ENCODE measurements at places on chromosomes 5 and 9.

DNA sequence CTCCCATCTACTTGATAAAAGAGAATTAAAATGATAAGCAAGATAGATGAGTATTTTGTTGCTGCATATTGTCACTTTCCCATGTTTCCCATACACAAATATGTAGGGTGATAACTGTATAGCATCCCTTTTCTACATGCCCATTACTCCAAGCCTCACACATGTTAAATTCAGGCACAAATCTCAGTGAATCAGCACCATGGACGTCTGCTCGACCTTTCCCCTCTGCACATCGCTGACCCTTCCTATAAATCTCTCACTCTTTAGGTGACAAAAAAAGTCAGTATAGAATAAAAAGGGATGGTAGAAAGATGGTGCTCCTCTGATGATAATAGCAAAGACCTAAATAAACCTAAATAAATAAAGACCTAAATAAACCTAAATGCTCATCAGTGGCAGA is 1097.7 kb upstream of the C9orf72 start:
- no peak for DNase-seq

DNA sequence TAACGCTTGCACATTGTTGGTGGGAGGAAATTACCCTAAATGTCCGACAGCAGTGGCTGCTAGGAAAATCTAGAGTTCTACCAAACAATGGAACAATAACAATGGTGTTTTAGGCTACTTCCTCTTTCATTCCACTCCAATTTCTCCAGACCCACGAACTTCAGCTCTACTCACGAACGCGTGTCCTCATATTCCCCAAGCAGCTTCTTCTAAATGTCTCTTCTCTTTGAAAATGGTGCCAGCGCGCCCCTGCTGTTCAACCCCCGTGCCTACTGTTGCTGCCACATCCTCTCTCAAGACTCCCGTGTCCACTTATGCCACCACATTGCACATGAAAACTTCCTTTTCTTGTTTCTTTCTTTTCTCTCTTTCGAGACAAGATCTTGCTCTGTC is 25.6 kb downstream of the OR2V2 start:
- no peak for DNase-seq

GRCh38 chr9:112212926-112213325 is 37.8 kb upstream of the SUSD1 start:
- no peak for DNase-seq

- DNase-seq, result no peak
Measured at GRCh38 chr9:79551586-79551985, 20.2 kb upstream of the TLE4 start.

DNA sequence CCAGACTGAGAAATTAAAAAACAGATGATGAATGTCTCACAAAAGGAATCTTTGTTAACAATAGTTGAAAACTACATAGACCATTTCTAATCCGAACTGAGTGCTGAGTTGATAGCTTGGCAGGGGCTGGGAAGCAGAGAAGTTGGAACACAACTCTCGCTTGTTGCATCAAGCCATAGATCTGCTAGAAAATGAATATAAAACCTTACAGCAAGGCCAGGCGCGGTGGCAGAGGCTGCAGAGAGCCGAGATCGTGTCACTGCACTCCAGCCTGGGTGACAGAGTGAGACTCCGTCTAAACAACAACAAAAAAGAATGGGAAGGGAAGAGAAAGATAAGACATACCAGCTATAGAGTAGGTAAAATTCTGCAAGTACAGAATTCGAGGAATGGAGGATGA is 28.0 kb upstream of the SPZ1 start:
- no peak for DNase-seq

Measured in fibroblast of the conjunctiva (primary cell).